ENCODE measurements at places on chromosomes 13 and 19. TPM values are rescaled to one million over a fixed set of nuclear protein-coding genes. Genes with fewer than 3 reads are reported as not detected.

DNA sequence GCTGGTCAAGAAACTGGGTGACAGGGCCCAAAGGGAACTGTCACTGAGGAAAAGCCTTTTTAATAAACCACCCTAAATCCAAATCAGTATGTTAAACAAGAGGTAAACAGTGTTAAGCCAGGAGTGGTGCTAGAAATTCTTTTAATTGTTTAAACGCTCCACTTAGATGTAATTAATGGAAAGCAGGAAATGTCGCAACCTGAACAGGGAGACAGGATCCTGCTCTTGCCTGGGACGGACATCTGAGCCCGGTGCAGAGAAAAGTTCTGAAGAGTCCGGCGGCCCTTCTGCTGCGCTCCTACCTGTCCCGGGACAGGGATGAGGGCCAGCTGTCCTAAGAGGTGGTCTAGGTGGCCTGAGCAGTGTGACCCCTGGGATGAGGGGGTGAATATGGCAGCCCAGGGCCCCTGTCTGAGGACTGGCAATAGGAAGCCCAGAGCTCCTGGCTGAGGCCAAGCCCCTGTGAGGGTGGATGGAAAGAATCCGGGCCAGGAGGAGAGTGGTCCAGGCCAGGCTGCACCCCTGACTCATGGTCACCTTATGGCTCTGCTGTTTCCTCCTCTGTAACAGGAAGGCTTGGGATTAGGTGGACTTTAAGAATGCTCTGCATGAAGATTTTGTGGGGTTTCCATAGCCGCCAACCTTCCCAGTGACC, 112.8 kb upstream of the GJB6 start:
- DNase-seq, result no peak

GRCh38 chr19:54724644-54725043, 402 bp downstream of the KIR3DL3 start:
- DNase-seq, result no peak

DNA sequence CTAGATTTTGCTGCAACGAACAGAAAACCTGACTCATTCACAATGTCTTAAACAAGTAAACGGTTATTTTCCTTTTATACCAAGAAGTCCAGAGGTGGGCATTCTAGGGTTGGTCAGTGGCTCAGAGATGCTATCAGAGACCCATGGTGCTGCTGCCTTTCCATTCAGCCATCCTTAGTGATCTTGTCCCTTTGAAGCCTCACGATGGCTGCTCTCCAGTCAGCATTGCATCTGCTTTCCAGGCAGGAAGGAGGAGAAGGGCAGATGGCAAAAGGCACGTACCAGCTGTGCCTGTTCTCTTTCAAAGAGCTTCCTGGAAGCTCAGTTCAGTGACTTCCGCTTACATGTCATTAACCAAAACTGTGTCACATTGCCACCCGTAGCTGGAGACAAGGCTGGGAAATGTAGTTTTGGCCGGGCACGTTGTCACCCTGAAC, 30.1 kb downstream of the WDFY2 start:
- DNase-seq, result no peak

GRCh38 chr13:72430923-72431322, 296.5 kb downstream of the MZT1 start:
- no peak for DNase-seq

GRCh38 chr19:28614634-28615545, 598.1 kb downstream of the UQCRFS1 start:
- DNase-seq, result no peak

SLITRK5 gene
- 0.17 TPM for total RNA-seq
